ENCODE measurements at places on chromosomes 6 and 20.

DNA sequence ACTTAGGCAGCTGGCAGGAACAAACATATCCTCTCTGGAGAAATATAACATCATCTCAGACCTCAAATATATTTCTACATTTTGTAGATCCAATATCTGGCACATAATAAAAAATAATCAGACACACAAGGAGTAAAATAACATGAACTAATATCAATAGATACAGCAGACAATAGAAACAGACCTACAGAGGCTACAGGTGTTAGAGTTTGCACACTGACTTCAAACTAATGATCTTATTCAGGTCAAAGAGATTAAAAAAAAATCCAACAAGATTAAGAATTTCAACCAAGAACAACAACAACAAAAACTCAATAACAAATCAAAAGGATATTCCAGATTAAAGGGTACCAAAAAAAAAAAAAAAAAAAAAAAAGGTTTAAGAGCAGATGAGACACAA, 13.9 kb upstream of the CDYL start:
- no peak for DNase-seq

DNA sequence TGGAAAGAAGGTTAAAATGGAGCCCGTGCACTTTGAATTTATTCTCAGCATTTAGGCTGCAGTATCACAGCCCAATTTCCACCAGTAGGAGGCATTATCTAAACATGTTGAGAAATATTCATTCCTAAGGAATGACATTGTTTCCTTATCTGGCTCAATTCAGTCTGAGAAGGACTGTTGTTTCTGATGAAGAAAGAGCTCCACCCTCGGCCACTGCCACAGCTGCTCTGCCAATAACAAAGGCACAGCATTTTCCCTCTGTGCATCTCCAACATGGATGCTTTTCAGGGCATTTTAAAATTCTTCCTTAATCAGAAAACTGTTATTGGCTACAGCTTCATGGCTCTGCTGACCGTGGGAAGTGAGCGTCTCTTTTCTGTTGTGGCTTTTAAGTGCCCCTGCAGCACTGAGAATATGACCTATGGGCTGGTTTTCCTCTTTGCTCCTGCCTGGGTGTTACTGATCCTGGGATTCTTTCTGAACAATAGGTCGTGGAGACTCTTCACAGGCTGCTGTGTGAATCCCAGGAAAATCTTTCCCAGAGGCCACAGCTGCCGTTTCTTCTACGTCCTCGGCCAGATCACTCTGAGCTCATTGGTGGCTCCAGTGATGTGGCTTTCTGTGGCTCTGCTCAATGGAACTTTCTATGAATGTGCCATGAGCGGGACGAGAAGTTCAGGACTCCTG, at the start of gene CALHM5:
Gene CALHM5, plus strand, starts transcription at position 216 of the 687 bp plus-strand sequence. Its CDS starts 58 bp downstream, at position 274.
- DNase-seq, result no peak

DNA sequence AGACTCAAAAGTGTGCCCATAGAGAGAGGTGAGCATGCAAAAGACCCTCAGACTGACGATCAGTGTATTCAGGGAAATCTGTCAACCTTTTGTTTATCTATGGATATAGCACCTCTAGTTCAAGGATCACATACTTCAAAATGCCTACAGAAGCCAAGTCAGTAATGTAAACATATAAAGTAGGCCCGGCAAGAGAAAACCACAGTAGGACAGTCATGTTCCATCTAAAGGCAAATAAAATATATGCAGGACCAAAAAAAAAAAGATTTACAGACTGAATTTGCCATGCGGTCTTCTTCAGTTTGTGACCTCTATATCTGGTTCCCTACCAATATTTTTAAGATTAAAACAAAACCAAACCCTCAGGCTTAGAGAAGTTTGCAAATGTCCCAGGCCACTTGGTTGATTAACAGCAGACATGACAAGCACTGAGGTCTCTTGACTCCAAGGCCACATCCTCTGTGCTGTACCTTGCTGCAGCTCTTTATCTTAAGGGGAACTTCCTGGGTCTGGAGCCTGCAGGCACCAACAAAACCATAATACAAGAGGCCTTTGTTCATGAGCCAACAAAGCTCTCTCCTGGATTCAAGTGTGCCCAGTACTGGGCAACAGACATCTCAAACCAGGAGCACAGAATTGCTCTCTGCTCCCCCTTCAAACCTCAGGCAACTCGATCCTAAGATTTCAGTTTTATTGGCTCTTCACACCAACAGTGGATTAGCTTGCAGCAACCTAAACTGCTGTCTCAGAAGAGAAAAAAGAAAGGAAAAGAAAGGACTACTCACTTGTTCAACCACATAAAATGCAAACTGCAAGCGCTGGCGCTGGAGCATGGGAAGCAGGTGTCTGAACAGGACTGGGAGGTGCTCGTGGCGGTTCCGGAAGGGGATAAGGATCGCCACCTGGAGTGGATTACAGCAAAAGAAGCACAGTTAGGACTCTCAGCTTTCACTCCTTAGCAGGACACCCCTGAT, 71.7 kb downstream of the B4GALT5 start:
- DNase-seq, result no peak

- DNase-seq, result no peak
Observed at GRCh38 chr20:60904730-60905129, 347.3 kb upstream of the CDH4 start.

DNA sequence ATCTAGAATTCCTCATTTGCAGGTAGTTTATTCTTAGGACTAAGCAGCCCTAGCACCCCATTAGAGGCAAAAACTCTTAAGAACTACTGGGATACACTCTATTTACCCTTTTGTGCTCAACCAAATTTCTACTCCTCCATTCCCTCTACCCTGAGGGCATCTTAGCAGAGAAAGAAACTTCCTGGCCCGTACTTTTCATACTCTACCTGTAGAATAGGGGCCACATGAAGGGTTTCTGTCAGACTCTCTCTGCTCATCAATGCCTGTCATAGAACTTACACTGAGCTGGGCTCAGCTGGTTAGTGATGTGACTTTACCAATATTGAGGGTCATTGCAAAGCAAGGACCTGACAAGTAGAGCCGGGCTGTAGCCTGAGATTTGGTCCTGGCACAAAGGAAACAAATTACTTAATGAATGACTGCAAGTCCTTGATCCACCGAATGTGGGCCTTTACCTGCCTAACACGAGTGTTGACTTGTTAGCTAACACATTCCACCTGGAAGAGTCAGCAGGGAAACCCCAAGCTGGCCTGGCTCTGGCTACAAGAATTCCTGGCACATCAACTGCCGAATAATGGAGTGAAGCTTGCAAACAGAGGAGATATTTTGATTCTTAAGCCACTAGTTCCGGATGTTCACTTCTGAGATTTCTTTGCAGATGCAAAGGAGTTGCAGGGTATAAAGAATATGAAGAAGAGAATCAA, 280.5 kb upstream of the JAG1 start:
- no peak for DNase-seq

GRCh38 chr6:20661721-20662120, 127.5 kb downstream of the CDKAL1 start:
- no peak for DNase-seq

DNA sequence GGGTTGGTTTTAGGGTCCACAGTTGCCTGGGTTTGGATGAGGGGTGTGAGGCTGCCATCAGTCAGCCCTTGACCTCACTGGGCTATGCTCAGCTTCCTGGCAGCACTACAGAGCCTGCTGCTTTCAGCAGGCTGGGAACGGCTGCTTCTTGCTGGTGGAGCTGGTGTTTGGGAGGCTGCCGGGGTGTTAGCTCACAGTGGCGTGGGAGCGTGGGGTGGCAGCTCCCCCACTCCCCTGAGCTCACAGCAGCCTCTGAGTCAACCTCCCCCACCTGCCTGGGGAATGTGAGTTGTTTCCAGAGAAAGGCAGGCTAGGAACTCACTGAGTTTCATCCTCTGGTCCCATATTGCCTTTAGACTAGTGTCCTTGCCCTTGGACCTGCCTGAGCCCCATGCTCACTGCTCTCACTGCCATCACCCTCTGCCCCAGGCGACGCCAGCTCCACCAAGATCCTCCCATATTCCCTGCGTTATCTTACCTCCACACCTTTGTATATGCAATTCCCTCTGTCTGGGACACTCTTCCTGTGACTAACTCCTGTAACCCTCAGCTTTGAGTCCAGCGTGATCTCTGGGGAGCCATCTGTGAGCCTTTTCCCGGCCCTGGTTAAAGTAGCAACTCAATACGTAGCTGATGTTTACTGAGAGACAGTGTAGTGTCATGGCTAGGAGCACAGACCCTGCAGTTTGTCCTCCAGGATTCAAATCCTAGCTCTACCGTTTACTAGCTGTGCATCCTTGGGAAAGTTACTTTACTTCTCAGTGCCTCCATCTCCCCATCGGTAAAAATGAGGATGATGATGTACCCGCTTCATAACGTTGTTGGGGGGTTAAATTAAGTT, 34.8 kb downstream of the PPP1R16B start:
- no peak for DNase-seq

DNA sequence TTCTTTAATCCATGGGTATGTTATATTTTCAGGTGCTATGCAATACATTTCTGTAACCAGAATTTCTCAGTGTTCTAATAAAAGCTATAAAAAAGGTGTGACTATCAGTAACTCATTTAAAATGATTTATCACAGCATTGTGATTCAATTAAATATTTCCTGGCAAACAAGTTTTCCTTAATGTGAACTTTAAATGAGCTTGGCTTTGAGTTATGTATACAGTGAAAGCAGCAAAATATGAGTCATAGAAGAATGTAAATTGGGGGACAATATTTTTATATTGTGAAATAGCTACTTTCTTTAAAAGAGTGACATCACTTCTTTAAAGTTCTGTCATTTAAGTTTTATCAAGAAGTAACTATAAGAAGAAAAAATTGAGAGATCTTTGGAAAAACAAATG, 484.9 kb upstream of the MAN1A1 start:
- no peak for DNase-seq

DNA sequence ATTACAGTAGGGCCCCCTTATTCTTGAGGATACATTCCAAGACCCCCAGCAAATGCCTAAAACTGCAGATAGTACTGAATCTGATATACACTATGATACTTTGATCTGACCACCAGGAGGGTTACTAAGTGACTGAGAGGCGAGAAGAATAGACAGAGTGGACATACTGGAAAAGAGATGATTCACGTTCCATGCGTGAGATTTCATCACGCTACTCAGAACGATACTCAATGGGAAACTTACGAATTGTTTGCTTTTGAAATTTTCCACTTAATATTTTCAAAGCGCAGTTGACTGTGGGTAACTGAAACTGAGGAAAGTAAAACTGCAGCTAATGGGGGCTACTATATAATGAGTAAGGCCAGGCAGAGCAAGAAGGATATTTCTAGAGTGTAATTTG, 60.8 kb downstream of the STX11 start:
- DNase-seq, result no peak

GRCh38 chr20:34190262-34190661, 51.0 kb upstream of the ASIP start:
- no peak for DNase-seq

- DNase-seq, result no peak
Observed at GRCh38 chr20:46568570-46569129, 18.2 kb upstream of the OCSTAMP start.

- no peak for DNase-seq
Observed at GRCh38 chr6:125356884-125357283, 55.1 kb upstream of the HDDC2 start.

DNA sequence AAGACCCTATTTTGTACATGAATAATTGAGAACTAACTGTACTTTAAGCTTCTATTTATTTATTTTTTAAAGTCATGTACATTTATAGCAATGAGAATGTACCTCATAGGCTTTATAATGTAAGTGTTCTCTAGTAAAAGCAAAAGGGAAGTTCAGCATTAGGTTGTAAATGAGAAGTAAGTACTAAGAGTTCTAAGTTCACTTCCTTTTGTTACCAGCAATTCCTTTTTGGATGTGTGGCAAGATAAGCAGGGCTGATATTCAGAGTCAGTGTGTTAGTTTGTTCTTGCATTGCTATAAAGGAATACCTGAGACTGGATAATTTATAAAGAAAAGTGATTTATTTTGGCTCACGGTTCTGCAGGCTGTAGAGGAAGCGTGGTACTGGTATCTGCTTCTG, 54.0 kb upstream of the CCN2 start:
- no peak for DNase-seq

DNA sequence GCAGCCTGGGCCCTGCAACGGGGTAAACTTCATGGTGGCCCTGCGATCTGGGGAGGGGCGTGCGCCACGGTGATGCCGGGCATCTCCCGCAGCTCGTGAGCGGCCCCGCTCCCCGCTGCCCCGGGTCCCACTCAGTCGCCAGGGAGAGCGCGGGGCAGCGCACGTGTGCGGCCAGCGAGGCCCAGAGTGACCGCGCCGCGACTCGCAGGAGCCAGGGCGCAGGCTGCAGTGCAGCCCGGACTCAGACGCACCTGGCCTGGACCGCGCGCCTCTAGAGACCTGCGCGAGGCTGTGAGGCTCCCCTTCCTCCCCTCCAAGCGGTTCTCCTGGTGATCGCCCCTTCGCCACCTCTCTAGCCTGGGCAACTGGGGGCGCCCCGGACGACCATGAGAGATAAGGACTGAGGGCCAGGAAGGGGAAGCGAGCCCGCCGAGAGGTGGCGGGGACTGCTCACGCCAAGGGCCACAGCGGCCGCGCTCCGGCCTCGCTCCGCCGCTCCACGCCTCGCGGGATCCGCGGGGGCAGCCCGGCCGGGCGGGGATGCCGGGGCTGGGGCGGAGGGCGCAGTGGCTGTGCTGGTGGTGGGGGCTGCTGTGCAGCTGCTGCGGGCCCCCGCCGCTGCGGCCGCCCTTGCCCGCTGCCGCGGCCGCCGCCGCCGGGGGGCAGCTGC, 652 bp downstream of the BMP6 start:
- DNase-seq, result no peak

GRCh38 chr6:46376562-46377061, 114.6 kb downstream of the RCAN2 start:
- DNase-seq, result no peak

DNA sequence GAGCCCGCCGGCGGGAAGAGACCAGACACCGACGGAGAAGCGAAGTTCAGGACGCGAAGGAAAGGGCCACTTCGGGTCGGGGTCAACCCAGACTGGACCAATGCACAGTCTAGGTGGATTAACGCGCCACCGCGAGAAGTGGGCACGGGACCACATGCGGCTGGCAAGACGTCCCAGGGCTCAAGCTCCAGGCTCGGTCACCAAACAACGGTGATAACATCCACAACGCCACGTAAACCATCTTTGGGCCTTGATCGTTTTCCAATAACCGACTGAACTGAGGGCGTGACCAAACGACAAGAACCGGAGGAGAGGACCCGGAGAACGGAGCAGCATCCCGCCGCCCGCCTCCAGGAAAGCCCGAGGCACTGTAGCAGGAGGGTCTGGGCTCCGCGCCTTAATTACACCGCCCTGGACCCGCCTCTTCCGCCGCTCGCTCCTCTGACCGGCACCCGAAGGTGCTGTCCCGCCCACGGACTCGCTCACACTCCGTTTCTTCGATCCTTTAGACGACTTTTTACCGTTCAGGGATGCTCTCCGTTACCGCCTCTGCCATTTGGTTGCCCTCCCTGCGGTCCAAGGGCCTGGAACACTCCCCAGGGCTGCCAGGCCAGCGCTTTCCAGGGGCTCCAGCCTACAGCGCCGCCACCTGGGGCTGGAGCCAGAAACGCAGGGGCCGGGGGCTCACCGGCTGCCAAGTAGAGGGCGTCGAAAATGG, 44.1 kb downstream of the DPPA5 start:
- no peak for DNase-seq

DNA sequence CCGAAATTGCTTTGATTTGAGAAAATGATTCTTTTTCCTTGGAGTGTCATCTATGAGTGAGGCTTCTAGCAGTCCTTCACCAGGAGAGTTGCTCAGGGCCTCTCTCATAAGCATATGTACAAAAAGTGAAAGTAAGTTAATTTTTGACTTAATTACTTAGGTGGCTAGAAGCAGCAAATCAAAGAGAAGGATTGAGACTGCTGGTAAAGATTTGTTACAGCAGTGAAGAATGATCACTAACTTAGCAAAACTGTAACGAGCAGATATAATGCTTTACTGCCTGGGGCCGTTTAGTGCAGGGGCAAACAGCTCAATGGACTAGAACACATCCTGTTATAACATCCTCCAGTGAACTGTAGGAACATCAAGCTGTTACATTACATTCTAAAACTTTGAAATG, 167.8 kb upstream of the RIPOR2 start:
- DNase-seq, result no peak
